Stomach (tissue), 19 donors: ENCODE measurements at places on chromosomes 6 and 20. TPM values are rescaled to one million over a fixed set of nuclear protein-coding genes. Genes with fewer than 3 reads are reported as not detected.

TRDN gene
- total RNA-seq: not detected

HLA-DOA gene
- total RNA-seq: not detected

- no peak for DNase-seq
Observed at GRCh38 chr20:34946661-34947060, 8.9 kb downstream of the GSS start.

DNA sequence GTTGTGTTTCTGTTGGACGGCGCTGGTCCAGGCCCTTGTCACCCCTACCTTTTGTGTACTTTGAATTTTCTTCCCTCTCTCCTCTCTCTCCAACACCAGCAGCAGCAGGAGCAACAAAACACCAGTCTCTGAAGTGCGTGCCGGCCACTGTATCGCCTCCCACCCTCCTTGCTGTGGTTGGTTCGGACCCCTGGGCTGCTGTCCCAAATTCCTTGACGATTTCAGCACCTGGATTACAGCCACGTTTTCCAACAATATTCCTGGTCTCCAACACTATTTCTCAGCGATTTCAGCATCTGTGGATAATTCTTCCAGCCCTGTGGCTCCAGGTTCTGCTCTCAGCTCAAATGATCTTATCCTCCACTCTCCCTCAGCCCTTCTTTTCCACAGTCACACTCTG lies 11.8 kb downstream of the MAS1 start:
- no peak for DNase-seq

DNA sequence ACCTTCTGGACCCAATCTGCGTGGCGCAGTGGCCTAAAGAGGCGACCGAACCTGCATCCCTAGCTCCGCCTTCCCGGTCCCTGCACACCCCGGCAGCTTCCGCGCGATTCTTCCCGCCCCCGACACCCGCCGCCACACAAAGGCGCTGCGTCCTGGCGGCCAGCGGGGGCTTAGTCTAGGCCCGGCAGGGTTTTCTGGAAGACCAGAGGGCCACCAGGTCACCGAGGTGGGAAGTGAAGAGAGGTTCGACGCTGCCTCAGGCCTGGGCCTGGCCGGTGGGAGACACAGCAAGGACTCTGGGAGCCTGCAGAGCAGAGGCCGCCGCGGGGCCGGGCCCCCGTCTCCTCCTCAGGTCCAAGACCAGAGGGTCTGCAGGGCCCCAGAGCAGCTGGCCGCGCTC lies 154.9 kb downstream of the OR2B2 start:
- peak; percentile 33 for DNase-seq
